Activated CD8-positive, alpha-beta memory T cell treated with anti-CD3 and anti-CD28 coated beads for 1 hour (primary cell): ENCODE measurements at places on chromosomes 13 and 19.

GRCh38 chr13:73304442-73304841, 245.6 kb downstream of the KLF5 start:
- DNase-seq = no peak

- DNase-seq = no peak
Observed at GRCh38 chr13:33867472-33867871, 49.5 kb downstream of the RFC3 start.

DNA sequence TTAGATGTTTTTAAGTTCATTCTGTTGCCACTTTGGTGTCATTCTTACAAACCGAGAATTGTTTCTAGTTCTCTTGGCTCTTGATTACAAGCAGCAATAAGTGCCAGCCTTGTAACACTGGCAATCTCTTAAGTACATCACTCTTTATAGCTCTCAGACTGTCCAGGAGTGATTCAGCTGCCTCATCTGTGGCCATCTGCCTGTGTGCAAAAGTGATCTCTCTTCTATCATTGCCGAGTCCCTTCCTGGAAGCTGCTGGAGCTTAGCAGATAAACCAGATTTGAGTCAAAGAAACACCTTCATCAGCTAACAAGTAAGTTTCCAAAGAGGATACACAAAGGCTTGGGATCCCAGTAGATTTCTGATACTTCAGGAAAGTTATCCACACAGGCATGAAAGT, 23.2 kb downstream of the STOML3 start:
- no peak for DNase-seq

DNA sequence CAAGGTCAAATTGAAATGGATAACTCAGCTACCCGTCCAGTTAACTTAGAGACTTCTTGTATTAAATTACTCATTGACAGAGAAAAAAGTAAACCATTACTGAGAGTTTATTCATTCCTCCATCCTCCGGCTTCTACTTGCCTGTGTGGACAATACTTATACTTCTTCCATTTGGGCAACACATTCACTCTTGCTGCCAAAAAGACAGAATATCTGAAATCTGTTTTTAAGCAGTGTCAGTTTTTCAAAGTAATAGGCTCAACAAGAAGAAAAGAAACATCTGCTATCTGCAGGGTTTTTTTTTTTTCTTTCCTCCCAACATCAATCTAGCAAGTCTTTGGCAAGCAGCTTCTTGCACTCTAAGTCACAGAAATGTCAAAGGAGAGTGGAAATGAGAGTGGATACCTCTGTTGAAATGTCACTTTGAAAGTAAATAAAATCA, 1142.8 kb downstream of the PCDH9 start:
- DNase-seq = no peak

DNA sequence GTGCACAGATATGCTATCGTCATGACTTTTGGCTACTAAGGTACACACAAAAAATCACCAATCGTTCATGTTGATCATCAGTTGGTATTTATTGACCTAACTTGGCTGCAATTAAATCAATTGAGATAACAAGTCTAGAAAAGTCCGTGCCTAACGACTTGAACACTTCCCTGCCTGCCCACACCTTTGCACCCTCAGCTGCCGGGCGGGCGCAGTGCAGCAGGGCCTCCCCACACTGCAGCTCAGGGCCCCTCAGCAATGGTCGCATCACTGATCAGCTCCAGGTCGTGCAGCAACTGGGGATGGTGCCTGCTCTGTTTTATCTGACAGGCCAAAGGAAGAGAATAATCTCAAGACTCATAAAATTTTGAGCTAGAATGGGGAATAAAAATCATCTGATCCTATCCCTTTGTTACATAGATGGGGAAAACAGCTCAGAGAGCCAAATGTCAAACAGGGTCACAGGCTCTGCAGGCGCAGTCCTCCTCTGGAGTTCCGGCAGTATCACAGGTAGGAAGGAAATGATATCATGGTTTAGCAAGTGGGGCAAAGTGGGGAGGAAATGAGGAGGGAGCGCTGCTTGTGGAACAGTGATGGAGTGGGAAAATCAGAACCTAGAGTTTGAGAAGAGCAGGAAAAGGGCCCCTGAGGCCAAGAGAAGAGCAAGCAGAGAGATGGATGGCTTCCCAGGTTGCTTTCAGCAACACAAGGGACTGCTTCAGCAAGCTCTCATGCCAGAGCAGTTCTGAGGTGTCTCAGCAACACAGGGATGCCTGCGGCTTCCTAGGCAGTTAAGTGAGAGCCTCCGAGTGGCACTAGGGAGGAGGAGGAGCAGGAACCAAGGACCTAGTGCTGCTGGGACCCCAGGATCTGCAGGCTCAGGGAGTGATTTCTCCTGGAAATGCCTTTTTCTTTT, 57.5 kb downstream of the SLC7A1 start:
- DNase-seq = no peak

GRCh38 chr19:17325881-17326594, 8.6 kb downstream of the ANO8 start:
- no peak for DNase-seq

- no peak for DNase-seq
Observed at GRCh38 chr19:55812449-55812848, 19.4 kb downstream of the NLRP11 start.

GRCh38 chr19:32289566-32290210, 55.7 kb upstream of the ZNF507 start:
- no peak for DNase-seq

DNA sequence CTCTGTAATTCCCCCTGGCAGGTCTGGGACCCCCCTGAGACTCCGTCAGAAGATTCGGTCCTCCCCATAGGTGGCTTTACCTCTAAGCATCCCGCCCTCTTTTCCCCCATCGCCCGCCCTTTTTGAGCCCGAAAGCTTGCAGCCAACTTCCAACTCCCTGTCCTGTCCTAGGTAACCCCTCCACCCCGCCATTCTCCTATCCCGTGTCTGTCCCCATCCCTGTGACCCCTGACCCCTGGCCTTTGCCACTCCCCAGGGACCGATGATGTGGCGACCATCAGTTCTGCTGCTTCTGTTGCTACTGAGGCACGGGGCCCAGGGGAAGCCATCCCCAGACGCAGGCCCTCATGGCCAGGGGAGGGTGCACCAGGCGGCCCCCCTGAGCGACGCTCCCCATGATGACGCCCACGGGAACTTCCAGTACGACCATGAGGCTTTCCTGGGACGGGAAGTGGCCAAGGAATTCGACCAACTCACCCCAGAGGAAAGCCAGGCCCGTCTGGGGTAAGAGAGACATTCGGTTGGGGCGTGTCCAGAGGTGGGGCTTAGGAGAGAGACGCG, 488 bp downstream of the RCN3 start:
- DNase-seq = no peak

- DNase-seq = peak; percentile 52
Observed at GRCh38 chr19:4059891-4060620, 6.6 kb downstream of the ZBTB7A start.

GRCh38 chr19:5974721-5975387, 3.1 kb downstream of the RANBP3 start:
- no peak for DNase-seq

DNA sequence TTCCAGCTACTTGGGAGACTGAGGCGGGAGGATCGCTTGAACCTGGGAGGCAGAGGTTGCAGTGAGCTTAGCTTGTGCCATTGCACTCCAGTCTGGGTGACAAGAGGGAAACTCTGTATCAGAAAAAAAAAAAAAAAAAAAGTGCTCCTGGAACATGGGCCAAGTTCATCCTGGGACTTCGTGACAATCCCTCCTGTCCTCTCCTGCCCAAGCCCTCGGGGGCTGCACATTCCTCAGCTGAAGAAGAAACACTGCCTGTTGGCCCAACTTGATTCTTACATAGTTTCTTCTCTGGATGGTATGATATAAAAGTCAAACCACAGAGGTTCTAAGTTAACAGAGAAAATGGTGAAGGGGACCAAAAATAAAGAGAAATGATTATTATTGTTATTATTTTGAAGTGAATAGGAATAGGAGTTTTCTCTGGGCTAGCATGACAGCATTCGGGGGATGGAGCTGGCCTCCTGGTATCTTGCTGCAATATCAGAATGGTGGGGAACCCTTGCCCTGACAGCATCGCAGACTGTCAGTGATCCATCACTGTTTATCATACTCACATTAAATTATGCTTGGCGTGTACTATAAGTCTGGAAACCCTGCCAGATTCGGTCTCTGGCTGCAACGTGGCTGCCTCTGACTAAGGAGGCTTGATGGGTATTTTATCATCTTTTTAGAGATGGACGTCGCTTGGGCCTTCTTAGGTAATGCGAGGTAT, 113.7 kb upstream of the OXGR1 start:
- no peak for DNase-seq

DNA sequence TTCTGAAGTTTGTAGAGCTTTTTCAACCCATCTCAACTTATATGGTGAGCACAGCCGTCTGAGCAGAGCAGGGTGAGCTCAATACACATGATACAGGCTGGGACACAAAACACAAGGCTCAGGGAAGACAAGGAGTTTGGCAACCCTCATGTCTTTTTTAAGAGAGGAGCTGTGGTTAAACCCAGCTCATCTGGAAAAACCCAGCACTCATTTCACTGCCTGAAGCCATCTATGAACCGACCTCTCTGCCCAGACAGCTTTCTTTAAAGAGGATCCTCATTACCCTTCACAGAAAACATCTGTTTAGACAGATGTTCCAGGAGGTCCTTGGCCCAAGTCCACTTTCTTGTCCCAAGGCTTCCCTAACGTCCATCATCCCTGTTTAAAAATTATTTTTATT, 170.0 kb upstream of the TSHZ3 start:
- DNase-seq = no peak

DNA sequence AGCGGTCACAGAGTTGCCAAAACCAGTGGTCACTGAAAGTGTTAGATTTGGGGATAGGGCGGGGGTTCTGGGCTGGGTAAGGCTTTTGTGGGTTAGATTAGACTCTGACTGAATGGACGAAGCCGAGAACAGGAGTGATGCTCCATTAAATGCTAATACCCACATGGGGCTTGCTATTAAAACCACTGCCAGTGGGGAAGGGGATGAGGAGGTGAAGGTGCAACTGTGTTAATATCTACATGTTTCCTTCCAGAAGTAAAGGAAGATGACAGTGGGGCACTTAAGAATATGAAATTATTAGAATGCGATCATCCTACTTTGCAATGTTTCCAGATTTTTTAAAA, 573 bp upstream of the ZNF614 start:
- DNase-seq = no peak

GRCh38 chr13:73412933-73413332, 354.1 kb downstream of the KLF5 start:
- no peak for DNase-seq

GRCh38 chr13:75153386-75153785, 328.6 kb downstream of the TBC1D4 start:
- no peak for DNase-seq

DNA sequence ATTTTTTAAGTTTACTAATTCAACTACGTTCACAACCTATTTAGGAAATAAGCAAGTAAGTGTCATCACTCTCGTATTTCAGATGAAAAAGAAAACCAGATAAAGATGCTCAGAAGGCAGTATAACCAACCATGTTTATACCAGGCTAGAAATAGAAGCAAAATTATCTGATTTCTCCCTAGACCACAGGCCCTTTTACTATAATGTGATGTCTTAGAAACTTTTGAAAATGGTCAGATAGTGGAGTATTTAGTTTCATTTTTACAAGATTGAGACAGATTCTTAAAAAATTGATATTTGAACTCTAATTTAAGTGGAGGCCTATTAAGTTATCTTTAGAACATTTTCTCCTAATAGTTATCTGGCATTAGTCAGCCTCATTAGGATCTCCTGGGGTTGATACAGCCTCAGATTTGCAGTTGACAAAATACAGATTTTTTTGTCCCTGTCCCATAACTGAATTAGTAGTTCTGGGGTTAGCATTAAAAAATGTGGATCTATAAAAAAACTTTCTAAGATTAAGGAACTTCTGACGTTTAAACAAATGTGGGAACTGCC, 818.7 kb upstream of the PCDH9 start:
- DNase-seq = no peak

GRCh38 chr13:46609052-46609451, 56.1 kb downstream of the LRCH1 start:
- no peak for DNase-seq

- DNase-seq = no peak
Observed at GRCh38 chr19:4124638-4125037, 716 bp upstream of the MAP2K2 start.

- DNase-seq = no peak
Observed at GRCh38 chr13:63010072-63010658, 1594.5 kb upstream of the PCDH20 start.

DNA sequence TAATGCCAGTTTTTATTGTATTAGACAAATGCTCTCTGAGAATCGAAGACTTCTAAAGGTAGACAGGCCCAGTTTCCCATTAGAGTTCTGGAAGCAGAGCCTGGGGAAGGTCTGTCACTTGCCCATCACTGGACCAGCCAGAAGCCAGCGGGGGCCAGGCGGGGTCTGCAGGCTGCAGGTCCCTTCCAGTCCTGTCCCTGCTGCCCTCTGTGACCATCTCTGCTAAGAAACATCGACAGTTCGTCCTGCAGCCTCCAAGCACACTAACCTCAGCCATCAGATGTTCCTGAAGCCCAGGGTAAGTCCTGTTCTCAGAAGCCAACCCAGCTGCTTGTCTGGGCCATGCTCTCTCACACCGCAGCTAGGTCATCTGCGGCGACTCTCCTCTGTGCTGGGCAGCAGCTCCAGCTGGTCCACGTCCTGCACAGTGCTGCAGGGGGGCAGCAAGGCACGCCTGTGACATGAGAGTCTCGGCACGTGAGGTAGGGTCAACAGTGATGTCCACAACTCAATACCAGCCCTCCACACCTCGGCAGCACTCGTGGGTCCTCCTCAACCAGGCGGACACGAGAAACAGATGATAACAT, 2.9 kb upstream of the ADPRHL1 start:
- no peak for DNase-seq

- no peak for DNase-seq
Observed at GRCh38 chr19:50660088-50660366, 10.8 kb downstream of the C19orf81 start.

- no peak for DNase-seq
Observed at GRCh38 chr13:33144358-33144784, 128.1 kb downstream of the KL start.

DNA sequence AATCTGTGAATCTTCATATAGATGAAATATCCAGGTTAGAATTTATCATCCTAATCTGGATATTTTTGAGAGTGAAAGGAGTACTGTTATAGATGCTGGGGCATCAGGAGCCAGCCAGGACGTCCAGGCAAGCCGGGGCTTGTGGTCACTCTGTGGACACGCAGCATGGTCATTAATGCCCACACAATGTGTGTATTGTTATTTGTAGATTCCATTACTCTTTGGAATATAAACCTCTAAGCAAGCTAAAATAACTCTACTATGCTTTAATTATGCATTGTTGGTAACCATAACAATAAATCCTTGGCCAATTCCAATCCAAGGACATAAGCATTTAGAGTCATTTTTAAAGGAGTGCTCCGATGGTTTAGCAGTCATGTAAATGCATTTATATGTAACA, 137.9 kb downstream of the TM9SF2 start:
- DNase-seq = no peak

GRCh38 chr13:42247883-42248282, 24.1 kb upstream of the AKAP11 start:
- no peak for DNase-seq

- no peak for DNase-seq
Observed at GRCh38 chr13:105991622-105992277, 543.7 kb downstream of the EFNB2 start.

- no peak for DNase-seq
Observed at GRCh38 chr19:39845172-39845571, 1.0 kb downstream of the FBL start.
